Activated CD8-positive, alpha-beta memory T cell treated with anti-CD3 and anti-CD28 coated beads for 4 hours (primary cell): ENCODE measurements at places on chromosomes 6 and 20.

DNA sequence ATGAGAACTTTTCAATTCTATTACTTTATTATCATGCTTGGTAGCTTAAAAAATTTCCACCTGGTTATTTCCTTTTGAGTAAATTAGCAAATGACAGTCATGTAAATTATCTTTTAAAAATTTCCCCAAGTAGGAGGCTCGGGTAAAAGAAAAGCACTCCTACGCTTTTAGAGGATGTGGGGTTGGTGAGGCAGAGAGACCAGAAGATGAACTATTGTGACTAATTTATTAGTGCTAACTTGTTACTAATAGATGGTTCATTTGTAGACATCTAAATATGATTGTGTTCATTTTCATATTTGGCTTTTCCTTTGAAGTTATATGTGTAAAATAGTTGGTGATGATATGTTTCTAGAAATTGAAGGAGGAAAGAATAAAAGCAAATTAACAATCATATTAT, 27.0 kb downstream of the ZNF292 start:
- no peak for DNase-seq

- no peak for DNase-seq
Measured at GRCh38 chr6:6760002-6760401, 171.5 kb downstream of the LY86 start.

GRCh38 chr6:148811459-148811858, 64.6 kb downstream of the UST start:
- DNase-seq: no peak

DNA sequence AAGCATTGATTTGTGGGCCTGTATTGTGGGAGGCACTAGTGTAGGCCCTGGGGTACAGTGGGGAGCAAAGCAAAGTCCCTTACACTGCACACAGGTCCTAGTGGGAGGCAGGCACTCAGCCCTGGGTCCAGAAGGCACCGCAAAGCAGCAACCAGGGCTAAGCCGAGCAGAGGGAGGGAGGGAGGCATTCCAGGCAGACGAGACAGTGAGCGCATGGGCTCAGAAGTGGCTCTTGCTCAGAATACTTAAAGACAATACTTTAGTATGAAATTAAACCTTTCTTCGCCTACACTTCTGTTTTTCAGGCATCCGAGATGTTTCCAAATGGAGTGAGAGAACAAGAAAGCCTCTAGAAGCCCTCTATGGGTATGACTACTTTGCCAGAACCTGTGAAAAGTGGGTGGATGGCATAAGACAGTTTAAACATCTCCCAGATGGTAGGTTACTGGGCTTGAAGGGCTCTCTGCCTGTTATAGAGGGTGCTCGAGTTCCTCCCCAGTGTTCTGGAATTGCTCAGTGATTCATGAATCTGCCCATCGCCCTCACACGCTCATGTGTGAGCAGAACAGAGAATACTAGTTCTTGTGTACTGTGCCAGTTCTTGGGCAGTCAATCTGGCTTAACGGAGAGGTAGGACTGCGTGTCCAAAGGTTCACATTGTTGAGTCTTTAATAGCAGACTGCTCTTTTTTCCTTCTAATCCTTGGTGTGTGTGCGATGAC, 18.7 kb downstream of the BPHL start:
- DNase-seq: no peak
